ENCODE measurements at places on chromosomes 2 and 18.

GRCh38 chr2:237196409-237196808, 110.7 kb downstream of the COPS8 start:
- DNase-seq, result no peak

DNA sequence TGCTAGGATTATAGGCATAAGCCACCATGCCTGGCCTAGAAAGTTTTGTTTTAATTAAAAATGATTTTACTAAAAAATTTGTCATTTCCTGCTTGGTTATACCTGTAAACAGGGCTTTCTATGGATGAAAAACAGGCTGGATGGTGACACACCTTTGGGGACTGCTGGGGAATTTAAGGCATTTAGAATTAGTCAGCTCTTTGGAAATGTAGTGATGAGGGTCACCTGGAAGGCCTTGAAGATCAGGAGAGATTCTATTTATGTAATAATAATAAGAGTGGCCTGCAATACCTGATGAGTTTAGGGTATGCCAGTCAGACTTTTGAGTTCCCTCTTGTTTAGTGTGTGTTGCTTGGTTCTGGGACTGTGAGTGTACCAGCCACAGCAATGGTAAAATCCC, 51.1 kb downstream of the RALBP1 start:
- no peak for DNase-seq

DNA sequence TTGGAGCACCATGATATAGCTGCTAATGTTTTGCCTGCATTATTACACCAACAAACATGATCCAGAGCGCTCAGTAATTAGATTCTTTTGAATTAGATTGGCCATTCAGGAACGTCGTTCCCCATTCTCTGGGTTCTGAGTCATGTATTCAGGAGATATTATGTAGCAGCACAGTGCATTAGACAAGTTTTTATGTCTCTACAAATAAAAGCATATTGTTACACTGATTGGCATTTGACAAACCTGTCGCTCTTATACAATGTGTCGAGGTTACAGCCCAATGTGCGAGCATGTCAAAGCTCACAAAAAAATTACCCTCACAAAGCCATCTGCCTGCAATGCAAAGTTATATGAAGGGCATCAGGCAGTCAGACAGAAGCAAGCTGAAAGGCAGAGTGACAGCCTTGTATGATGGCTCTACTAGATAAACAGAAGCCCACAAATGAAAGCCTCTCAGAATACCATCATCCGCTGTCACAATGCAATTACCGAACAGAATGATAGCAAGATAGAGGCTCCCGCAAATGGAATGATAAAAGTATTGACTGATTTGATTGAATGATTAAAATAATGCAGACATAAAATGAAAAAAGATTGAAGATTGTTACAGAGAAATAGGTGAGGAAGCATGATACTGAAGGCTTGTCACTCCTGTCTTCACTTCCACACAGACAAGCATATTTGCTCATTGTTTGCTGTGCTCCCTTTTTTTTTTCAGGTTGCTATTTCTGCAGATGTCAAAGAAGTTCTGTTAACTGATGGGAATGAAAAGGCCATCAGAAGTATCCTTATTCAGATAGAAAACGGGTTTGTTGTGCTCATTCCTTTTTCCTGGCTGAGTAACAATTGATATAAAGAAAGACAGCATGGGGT, 234.6 kb upstream of the SIX3 start:
- no peak for DNase-seq

GRCh38 chr2:222878877-222879603, 18.2 kb downstream of the ACSL3 start:
- DNase-seq, result no peak

DNA sequence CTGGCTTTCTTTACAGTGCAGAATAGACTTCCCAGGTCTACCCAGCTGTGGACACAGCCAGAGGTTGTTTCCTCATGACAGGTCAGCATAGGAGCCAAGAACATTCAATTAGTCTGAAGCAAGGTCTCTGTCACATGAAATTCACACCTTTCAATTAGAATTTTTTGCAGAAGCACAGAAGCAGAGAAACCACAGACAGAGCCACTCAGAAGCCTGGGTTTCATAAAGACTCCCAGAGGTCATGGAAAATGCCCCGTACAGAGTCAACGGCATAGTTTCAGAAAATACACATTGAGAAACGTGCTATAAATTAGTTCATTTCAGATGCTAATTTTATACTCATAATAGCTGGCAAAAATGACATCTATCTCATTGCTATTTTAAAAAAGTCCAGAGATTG, 87.0 kb upstream of the TMEM200C start:
- no peak for DNase-seq

- DNase-seq, result no peak
Observed at GRCh38 chr2:134108113-134108512, 145.8 kb upstream of the MGAT5 start.

DNA sequence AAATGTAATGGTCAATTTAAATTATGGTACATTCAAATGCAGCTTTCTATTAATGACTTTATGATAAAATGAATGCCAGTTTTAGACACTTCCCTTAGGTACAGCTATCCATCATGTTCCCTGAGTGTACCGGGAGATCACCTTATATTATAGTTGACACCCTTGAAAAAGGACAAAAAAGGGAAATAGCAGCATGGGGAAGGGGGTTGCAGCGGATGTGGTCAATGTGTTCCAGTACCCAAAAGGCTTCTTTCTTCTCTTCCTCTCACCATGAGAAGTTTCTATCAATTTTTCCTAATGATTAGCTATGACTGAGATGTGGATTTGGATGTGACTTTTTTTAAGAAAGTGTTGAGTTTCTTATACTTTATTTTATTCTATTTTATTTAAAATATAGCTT, 154.4 kb downstream of the CCDC85A start:
- DNase-seq, result no peak

GRCh38 chr2:3280683-3281520, 96.7 kb downstream of the EIPR1 start:
- DNase-seq, result no peak

- no peak for DNase-seq
Observed at GRCh38 chr18:45161850-45162249, 453.4 kb upstream of the SLC14A2 start.

- DNase-seq, result no peak
Observed at GRCh38 chr2:48750128-48750739, 5.3 kb downstream of the LHCGR start.

DNA sequence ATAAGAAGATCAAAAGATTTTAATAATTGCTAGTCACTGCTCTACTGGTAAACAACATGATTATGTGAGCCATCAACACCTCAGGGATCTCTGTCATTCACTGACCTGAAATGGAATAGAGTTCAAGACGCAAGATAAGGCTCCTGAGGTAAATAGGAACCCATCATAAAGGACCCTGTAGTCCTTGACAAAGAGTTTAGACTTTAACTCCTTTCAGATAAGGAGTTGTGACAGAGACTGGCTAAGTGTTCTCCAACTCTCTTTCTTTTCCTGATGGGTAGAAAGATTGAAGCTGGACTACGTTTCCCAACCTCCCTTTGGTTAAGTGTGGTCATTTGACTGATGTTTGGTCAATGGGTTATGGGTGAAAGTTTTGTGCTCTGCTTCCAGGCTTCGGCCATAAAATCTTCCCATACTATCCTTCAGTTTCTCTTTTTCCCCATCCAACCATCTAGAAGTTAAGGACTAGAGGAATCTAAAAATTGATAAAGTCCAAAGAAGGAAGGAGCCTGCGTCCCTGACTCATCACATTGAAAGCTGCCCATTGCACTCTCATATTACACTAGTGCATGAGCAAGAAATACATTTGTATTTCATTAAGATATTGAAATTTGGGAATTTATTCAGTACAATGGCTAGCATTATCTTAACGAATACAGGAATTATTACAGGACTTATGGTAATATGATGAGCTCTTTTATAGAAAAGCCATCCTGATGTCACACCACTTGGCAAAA, 293.7 kb upstream of the ACVR2A start:
- no peak for DNase-seq

- DNase-seq, result no peak
Observed at GRCh38 chr2:113846429-113846828, 43.5 kb upstream of the ACTR3 start.

DNA sequence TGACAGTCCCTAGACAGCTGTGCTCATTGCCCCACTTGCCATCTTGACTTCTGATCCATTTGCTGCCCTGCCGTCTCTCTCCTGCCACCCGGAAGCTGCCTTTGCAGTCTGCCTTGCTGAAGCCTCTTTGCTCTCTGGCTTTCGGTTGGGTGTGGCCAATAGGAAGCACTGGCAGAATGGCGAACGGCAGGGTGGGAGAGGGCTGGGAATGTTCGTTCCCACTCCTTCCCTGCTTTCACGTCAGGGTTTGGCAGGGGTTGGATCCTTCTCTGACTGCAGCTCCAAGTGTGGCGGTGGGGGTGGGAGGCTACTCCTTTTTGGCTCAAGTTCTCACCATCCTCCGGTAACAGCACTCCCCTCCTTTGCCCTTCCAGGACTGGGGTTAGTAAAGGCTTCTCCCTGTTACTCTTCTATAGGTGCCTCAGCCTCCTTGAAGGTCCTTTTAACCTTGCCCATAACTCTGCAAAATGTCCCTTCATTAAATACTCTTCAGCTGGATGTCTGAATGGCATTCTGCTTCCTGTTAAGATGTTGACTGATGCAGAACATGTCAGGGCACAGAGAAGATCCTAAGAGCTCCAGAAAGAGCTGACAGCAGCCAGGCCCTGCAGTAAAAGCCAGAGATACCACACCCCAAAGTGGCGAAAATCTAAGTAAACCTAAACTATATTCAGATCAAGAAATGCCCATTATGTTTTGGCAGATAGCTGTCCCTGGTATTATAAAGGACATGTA, 299.7 kb downstream of the CDCA7 start:
- DNase-seq, result no peak

- DNase-seq, result no peak
Observed at GRCh38 chr2:125654226-125654625, 1001.7 kb upstream of the GYPC start.

All from NCI-H526 treated with DMSO at 0.1 percent for 48 hours (cell line).